ENCODE measurements at places on chromosomes 2 and 18. TPM values are rescaled to one million over a fixed set of nuclear protein-coding genes. Genes with fewer than 3 reads are reported as not detected.

The HEATR5B gene
- 16.3 TPM for total RNA-seq

- no peak for DNase-seq
Measured at GRCh38 chr2:228318218-228318617, 136.7 kb upstream of the SPHKAP start.

- no peak for DNase-seq
Measured at GRCh38 chr2:131027566-131028528, 65.4 kb downstream of the FAM168B start.

The CRIM1 gene
- total RNA-seq: 10.5 TPM

- DNase-seq: no peak
Measured at GRCh38 chr2:113361051-113361450, 76.4 kb upstream of the ZNG1B start.

The RAB27B gene
- total RNA-seq: 4.5 TPM

The ST8SIA5 gene
- total RNA-seq: under 0.01 TPM

- no peak for DNase-seq
Measured at GRCh38 chr18:26637324-26637723, 89.0 kb upstream of the KCTD1 start.

GRCh38 chr2:72156872-72157271 is 9.2 kb upstream of the CYP26B1 start:
- DNase-seq: no peak

- no peak for DNase-seq
Measured at GRCh38 chr2:216604458-216604857, 28.8 kb upstream of the IGFBP2 start.

DNA sequence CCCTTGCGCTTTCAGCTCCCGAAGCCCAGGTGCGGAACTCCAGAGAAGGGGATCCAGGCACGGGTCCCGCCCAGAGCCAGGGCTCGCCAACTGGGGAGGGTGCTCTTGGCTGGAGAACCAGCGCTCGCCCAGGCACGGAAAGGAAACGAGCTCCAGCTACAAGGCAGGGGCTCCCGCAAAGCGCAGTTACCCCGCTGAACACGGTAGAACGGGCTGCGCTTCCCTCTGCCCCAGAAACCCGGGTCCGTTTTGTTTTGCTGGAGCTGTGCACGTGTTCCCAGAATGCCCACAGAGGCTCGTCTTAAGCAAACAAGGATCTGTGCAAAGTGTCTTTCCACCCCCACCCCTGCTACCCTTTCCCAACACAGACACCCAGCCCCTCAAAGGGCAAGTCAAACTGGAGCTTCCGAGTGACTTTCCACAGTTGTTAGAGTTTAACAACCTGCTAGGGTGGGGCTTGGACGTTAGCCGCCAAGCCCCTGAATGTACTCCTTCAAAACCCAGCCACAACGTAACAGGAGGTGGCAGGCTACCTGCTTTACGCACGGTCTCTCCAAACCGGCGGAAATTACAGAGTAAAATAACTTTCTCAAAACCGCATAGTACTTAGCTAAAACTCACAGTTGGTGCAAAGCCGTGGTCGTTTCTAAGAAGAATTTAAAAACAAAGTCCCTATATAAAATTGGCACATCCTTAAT is 775 bp downstream of the RNF125 start:
- peak; percentile 65 for DNase-seq

- DNase-seq: no peak
Measured at GRCh38 chr2:28366496-28367282, 26.0 kb upstream of the FOSL2 start.

The TNFRSF11A gene
- total RNA-seq: 1.3 TPM

The ABCG8 gene
- 81.2 TPM for total RNA-seq

DNA sequence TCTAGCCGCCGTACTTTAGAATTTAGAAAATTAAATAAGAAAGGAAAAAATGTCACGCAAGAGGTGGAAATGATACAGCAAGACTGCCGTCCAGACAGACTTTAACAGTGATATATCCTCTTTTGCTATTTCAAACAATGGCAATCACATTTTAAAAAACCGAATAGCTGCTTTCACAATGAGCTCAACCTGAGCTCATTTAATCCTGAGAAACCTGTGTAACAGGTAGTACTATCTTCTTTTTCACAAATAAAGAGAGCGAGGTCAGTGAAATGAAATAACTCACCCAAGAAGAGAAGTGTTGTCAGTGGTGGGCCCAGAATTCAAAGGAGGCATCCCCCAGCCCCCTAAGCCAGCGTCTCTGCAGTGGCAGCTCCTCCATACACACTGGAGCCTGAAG is 60.7 kb upstream of the DAPL1 start:
- DNase-seq: no peak

DNA sequence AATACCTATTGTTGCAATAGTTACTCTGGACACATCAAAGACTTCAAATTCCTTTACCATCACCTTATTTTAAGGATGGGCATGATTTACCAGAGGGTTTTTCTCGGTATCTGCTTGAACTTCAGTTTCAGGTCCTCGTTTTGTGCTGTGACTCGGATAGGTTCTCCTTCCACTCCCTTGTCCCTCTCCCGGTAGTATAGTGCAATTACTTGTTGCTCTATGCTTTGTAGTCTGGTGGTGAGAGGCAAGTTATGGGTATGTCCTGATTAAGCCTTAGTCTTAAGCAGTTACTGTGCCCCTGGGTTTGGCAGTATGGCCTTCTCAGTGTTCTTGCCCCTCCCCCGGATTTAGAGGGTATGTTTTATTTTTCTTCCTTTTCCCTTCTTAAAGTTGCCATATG is 96.6 kb downstream of the RHBDD1 start:
- no peak for DNase-seq

GRCh38 chr2:178280244-178280852 is 86.0 kb downstream of the OSBPL6 start:
- no peak for DNase-seq

- no peak for DNase-seq
Measured at GRCh38 chr2:63118821-63119220, 68.2 kb downstream of the OTX1 start.

DNA sequence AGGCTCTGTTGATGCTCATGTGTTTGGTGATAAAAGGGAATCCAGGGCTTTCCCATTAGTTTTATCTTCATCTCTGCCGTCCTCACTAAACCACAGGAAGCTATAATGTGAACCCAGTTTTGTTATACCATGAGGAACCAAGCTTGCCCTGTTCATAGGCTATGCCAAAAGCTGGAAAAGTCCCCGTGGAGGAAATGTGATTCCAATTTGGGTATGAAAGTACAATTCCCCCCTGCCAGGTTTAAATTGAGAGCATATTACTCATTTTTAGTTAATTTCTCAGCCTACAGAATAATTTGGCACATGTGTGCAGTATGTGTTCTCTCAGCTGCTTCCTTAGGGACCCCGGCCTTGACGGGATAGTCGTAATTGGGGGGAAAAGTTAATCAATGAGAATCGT is 327.4 kb downstream of the RND3 start:
- no peak for DNase-seq
